GM12878 (cell line): ENCODE measurements at places on chromosomes 3 and 15. TPM values are rescaled to one million over a fixed set of nuclear protein-coding genes. Genes with fewer than 3 reads are reported as not detected.

Gene RTP4
- 2.2 and 4.4 TPM in 2 replicates for polyA plus RNA-seq

Gene KLHL6
- 19.6 and 19.9 TPM in 2 replicates for polyA plus RNA-seq

Gene TMEM207
- polyA plus RNA-seq, result not detected in 2 replicates

Gene SCN5A
- polyA plus RNA-seq, result not detected in 2 replicates

Gene HRG
- polyA plus RNA-seq, result not detected in 2 replicates

Gene PATL2
- polyA plus RNA-seq, result 4.6 and 7.3 TPM in 2 replicates

Gene PLCB2
- polyA plus RNA-seq, result 7.4 and 8.0 TPM in 2 replicates

Gene NUSAP1
- polyA plus RNA-seq, result 315 and 320 TPM in 2 replicates

Gene SUCNR1
- not detected in 2 replicates for polyA plus RNA-seq

Gene PAQR9
- polyA plus RNA-seq, result not detected in 2 replicates

Gene PRSS50
- polyA plus RNA-seq, result 0.05 TPM in 1 of 2 replicates, not detected in the other

Gene EFCAB12
- 0.14 and 0.32 TPM in 2 replicates for polyA plus RNA-seq

Gene NRG4
- polyA plus RNA-seq, result 1.4 and 1.7 TPM in 2 replicates

Gene GRM2
- not detected in 2 replicates for polyA plus RNA-seq

Gene CDHR4
- polyA plus RNA-seq, result not detected in 2 replicates

Gene SLC28A1
- not detected in 2 replicates for polyA plus RNA-seq

Gene IL17RE
- not detected in 2 replicates for polyA plus RNA-seq

Gene RNF7
- 146 and 148 TPM in 2 replicates for polyA plus RNA-seq

Gene HIGD2B
- polyA plus RNA-seq, result not detected in 2 replicates

Gene CCDC39
- 0.16 and 0.56 TPM in 2 replicates for polyA plus RNA-seq
